ENCODE measurements at places on chromosomes 11 and 22.
A peak's percentile ranks its signal among the peaks of the same experiment; 100 is the strongest.

DNA sequence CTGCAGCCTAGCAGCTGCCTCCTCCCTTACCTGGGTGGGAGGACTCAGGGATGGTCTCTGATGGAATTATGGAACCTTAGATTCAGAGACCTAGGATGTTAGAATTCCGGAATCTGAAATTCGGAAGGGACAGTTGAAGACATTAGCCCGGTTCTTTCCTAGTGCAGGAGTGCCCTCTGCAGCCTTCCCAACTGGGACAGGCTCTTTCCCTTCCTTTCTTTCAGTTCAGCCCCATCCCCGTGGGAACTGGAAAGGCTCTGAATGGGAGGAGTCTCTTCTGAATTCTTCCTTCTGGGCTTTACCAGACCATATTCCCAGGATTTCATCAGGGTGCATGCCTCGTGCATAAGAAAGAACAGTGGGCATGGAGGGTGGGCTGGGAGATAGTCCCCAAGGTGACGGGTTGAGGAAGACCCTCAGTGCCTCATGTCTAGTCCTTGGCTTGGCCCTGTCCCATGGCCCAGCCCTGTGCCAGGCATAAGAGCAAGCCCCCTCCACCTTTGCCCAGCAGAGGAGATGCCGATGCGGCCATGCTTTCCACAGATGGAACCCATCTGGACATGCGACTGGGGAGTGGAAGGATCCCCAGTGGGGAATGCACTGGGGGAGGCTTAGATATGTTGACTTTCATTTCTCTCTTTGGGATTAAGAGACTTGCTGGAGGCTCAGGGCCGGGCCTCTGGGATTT lies 14.4 kb downstream of the DNAJB13 start:
- no peak for DNase-seq

DNA sequence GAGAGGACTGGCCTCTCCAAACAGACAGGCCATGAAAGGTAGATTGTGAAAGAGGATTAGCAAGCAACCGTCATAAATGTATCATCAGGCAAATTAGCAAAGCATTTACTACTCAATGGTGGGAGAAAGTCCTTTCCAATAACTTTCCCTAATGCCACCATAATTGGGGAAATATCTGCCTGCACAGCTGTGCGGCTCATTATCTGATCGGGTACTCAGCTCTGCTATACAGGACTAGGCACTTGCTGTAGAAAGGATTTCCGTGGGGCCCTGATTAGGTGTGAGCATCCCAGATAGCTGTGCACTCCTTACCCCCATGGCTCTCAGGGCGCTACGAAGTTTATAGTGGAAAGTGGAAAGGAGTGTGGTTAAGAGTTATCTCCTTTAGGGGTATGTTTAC lies 309.7 kb upstream of the PLET1 start:
- no peak for DNase-seq

DNA sequence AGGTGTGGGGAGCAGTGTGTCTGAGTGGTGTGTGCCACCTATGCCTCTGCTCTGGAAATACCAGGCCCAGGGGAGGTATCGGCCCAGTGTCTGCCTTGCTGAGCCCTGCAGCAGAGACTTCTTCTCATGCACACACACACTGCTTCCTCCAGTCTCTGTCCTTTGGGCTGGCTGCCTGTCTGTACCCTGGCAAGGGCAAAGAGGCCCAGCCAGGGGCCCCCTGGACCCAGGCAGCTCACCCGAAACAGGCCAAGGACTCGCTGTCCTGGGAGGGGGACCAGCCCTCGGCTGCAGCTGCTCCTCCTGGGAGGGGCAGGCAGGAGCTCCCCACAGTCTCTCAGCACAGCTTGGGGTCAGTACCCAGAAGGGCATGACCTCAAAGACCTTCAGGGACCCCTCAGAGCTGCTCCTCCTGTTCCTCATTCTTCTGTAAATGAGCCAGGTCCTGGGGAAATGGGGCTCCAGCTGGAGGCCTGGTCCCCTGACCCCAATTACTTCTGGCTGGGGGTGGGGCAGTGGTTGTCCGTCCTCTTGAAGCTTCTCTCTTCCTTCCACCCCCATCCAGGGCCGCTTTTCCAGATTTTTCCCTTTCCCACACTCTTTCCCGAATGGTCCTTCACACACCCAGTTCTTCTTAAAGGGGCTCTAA lies 24.5 kb upstream of the ALX4 start:
- no peak for DNase-seq

- no peak for DNase-seq
Observed at GRCh38 chr11:66614073-66614472, 2.4 kb upstream of the RBM14 start.

DNA sequence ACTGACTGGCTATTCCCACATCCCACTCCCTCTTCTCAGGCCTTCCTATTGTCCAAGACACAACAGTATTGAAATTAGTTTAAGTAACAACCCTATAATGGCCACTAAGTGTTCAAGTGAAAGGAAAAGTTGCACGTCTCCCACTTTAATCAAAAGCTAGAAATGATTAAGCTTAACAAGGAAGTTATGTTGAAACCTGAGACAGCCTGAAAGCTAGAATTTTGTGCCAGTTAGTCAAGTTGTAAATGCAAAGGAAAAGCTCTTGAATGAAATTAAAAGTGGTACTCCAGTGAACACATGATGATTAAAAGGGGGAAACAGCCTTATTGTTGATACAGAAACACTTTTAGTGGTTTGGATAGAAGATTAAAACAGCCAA lies 332.7 kb downstream of the CASP12 start:
- DNase-seq, result no peak

- DNase-seq, result no peak
Observed at GRCh38 chr11:58222721-58223120, 6.0 kb downstream of the OR10Q1 start.

GRCh38 chr22:44448271-44448830 lies 49.7 kb downstream of the RTL6 start:
- peak; percentile 76 for DNase-seq

DNA sequence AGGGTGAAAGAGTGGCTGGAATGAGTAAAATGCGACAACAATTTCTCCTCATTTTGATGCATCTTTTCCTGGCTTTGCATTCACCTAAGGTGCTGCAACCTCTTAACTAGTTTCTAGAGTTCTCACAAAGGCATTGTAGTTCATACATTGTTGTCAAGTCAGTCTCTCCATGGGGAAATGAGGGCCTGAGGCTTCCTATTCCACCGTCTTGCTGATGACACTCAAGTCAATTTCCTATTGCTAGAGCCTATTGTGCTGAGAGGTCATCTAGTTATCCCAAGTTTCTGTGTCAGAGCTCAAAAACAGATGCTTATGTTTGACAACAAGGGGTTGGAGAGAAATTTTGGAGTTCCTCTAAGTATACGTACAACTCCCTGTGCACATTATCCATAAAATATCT lies 11.6 kb upstream of the MS4A6A start:
- no peak for DNase-seq

- DNase-seq, result no peak
Observed at GRCh38 chr22:45510376-45511232, 7.9 kb downstream of the FBLN1 start.

DNA sequence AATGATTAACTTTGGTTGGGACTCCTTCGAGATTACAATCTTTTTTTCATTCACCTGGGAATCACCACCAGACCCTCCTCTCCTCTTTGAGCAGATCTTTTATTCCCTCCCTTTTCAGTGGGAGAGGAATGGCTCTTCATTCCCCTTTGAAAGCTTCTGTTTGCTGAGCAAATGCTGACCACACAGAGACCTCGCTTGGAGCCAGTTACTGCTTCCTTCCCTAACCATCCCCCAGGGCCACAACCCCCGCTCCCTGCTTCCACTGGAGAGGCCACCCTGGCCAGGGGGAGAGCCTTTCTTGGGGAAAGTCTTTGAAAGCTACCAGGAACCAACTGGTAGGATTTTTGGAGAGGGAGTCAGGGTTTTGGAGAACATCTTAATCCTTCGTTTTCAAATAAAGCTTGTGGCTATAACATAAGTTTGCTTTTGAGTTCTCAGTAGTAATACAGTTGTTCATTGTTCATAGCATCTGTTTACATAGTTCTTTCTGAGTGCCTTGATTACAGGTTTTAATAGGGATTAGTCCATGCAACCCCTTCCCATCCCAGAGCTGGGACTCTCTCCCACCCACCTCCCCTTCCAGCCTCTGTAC lies 138.4 kb downstream of the DBX1 start:
- no peak for DNase-seq

GRCh38 chr11:118175031-118175992 lies 1.1 kb downstream of the SCN2B start:
- no peak for DNase-seq

- no peak for DNase-seq
Observed at GRCh38 chr22:19385221-19385906, 46.2 kb downstream of the HIRA start.

DNA sequence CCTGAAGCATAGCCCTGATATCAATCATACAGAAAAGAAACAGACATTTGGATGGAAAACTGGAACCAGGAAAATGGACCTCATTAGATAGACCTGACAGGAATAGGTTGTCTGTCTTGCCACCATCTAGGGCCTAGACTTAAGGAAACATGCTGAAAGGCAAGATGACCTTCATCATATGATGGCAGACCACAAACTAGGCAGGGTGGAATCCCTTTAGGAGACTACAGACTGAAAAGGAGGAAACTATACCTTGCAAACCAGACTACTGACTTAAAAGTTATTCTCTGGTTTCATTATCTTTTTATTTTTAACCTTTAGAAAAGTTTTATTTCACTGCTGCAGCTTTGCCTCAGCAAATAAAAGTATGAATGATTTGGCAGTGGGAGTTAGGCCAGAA lies 20.3 kb downstream of the SBF2 start:
- DNase-seq, result no peak

GRCh38 chr11:22558664-22559063 lies 67.0 kb downstream of the FANCF start:
- DNase-seq, result peak; percentile 19

DNA sequence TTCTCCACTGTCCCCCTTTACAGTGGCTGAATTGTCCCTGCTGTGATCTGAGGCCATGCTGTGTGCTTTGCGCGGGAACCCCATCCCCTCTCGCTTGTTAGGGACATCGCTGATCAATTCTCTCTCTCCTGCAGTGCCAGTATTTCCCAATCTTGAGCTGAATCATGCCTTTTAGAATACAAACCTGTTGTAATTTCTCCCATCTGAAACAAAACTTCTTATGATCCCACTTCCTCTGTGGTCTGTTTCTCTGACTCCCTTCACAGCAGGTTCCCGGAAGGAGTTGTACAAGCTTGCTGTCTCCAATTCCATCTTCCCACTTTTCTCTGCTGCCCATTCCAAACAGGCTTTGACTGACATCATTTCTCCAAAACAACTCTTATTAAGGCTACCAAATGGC lies 16.8 kb downstream of the ADAMTS15 start:
- no peak for DNase-seq

DNA sequence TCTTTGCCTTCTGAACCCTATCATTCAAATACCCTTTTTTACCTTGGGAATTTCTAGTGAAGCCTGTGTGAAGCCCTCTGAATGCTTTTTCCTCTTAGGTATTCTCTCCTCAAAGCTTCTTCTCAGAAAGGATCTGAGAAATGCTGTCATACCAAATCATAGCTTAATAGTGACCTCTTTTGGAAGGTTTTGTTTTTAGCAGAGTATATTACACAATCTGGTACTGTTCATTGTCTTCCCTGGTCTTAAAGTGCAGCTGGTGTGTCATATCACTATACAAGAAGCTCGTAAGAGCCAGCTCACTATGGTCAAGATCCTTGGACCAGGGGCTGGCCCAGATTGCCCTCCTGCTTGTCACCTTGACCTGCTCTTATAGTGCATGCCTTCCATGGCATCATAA lies 204.4 kb upstream of the ANO5 start:
- DNase-seq, result no peak

DNA sequence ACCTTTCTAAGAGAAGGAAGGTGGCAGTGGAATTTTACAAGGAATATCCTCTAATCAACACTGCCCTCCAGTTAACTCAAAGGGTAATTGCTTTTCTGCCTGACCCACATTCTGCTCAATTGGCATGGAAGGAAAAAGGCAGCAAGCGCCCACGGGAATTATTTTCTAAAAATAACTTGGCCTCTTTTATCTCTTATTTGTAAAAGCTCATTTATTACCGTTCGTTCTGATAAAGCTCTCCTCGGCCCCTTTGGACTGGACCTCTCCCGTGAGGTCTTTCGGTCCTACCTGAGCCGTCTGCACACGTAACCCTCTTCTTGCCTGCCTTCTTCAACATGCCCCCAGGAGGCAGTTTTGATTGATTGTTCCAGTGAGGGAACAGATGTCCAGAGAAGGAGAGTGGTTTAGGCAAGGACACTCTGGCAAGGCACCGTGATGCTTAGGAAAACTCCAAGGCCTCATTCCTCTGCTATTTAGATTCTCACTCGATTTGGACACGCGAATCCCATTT lies 53.2 kb upstream of the CRTAM start:
- DNase-seq, result no peak
